ENCODE measurements at places on chromosomes 7 and 10.

GRCh38 chr7:139737221-139738100, 40.3 kb downstream of the HIPK2 start:
- DNase-seq: peak; percentile 31

DNA sequence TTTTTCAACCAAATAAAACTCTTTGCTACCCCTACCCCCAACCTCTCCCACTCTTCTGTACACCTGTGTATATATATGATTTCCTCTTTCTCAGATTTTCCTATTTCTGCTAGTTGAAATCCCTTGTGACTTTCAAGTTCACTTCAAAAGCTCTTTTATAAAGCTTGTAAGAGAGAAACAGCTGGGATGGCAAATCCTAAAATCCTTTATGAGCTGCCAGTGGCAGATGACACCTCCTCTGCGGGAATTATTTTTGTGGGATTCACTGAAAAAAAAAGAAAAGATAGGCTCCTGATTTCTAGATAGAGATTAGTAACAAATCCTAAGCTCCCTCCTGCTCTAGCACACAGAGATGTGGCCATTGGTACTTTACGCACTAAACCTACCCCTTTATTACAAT, 92.9 kb downstream of the AHR start:
- DNase-seq: no peak

GRCh38 chr7:105346138-105346537, 42.6 kb downstream of the SRPK2 start:
- DNase-seq: no peak

DNA sequence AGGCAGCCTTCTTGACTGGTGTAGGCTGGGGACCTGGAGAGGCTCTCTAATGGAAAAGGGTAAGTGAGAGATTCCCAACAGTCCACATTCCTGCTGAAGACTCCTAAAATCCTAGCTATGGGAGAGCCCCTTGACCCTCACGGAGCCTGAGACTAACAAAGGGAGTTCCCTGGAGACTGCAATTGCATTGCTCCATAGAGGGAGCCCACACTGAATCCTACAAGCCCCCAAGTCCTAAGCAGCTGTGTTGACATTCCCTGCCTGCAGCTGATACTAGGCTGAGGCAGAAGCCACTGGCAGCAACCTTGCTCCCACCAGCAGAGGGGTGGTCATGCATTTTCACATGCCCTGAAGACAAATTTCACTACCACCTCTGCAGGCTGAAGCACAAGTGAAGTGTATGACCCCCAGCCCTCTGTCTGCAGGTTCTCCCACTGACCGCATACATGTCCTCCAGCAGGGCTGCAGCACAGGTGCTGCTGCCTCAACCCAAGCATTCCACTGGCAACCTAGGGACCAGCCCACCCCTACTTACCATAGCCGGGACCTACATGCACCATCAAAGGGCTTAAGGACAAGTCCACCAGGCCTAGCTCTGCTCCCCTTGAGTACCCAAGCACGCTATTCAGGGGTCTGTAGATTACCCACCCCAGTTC, 130.3 kb upstream of the SLC13A1 start:
- DNase-seq: no peak

DNA sequence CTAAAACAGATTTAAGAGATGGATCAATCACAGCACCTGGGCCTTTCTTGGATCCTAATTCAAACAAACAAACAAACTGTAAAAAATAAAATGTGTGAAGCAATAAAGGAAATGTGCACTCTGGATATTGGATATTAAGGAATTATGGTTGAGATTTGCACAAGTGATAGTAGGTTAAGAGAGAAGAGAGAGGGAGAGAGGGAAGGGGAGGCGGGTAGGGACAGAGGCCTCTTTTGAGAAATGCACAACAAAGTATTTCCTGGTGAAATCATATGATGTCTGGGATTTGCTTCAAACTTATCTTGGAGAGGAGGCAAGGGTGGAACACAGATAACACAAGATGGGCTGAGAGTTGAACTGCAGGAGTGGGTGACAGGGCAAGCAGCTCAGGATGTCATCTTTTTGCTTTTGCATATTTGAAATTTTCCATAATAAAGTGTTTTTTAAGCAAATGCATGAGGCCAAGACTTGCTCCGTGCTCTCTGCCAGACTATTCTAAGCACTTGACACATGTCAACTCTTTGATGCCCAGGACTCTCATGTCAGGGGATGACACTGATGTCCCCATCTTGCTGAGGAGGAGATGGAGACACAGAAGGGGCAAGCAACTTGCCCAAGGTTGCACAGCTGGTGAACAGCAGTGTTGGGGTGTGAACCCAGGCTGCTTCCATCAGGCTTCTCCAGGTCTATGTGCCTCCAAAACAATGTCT, 9.1 kb upstream of the AEBP1 start:
- DNase-seq: no peak

DNA sequence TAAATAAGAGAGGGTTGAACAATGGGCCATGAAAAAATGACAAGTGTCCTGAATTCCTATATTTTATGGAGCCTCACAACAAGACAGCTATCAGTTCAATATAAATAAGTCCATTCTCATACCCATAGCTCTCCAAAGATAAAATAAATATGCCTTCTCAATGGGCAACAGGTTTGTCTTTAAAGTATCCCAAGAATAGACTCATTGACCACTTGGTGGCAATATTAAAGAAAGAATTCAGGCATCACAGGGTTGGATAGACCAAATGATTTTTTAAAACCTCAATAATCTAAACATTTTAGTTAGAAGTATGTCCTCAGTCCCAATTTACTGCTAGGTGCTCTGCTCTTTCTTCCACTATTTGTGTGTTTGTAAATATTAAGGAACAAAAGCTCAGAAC, 165.1 kb upstream of the WNT16 start:
- DNase-seq: no peak

- no peak for DNase-seq
Measured at GRCh38 chr10:20489961-20490360, 407.1 kb downstream of the NEBL start.

DNA sequence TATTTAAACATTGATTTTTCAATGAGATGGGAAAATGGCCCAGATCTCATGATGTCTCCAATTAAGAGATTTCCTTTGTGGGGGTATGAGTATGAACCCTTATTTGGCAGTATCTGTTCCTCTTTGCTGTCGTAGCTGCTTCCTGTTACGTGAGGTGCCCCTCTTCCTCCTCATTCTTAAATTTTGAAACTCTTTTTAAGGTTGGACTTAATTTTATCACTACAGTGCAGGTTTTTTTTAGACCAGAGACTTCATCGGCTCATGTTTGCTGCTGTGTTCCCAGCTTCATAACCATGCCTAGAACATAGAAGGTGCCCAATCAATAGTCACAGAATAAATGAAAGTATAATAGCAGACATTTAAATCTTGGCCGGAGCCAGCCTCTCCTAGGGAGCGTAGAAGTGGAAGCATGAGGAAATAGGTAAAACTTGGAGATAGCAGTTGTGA, 2.4 kb downstream of the MIOS start:
- no peak for DNase-seq

DNA sequence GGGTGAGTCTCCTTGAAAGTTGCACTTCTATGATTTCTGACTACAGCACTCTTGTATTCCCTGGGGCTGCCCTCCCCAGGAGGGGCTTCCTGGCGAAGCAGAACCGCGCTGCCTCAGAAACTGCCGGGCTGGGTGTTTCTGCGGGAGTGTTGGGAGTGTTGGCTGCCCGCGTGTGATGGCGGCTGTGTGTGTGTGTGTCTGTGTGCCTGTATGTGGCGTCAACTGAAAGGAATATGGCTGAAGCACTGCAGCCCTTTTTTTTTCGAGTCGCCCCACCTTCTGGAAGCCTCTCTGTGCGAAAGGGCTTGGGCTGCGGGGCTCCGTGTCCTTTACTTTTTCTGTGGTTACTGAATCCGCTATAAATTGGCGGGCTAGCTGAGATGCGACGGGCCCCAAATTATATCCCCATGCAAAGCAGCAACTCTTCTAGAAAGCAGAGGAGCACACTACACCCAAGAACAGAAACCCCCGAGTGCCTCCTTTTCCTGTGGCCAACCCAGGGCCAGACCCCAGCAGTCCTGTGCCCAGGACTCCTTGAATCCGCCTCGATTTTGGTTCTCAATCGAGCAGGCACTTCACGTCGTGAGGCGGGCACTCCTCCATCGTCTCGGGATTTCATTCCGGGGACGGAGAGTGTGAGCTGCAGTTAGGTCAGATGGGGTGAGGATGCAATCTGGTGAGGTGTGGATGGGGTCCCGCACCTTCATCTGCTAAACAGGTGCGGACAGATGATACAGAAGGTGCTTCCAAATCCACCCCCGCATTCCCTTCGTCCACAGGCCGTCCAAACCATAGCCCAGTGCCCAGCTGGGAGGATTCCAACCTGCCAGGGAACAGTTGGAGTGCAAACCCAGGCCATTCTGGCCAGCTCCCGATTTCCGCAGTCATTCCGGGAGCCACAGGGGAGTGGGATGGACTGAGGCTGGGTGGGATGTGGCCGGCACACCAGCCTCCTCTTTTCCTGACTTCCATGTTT, 22.5 kb upstream of the ZNF273 start:
- DNase-seq: no peak

GRCh38 chr10:14822879-14823755, 14.7 kb downstream of the CDNF start:
- peak; percentile 46 for DNase-seq

DNA sequence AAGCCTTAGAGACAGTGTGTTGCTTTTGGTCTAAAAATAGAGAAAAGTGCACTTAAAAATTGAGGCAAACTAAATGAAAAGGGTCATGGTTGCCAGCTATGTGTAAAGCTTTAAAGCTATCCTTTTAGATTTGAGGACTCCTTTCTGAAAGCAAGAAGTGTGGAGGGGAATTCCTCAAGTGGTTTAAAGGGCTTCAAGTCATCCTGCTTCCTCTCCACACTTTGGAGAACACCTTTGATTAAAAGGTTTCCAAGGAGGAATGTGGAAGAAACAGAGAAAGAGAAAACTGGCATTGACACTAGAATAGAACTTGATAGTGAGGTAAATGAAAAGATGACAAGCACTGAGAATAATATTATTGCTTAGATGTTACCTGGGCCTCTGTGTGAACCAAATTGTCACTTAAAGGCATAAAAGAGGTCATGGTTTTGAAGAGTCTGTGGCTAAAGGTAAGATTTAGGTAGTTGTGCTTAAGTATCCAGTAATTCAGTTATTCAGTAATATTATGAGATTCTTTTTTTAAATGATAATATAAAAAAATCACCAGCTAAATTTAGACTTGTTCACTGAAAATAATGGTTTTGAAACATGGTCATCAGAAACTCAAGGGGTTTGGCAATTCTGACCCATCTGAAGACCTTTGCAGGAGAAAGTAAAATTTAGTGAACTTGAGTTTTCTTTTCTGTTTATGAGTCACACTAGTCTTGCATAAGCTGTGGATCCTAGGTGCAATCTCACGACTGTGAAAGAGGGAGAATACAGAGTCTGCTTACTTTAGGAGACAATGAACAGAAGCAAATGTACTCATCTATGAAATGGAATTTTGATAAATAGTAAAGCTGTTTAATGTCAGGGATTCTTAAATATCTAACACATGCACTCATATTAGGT, 466.0 kb downstream of the KIF20B start:
- no peak for DNase-seq

- no peak for DNase-seq
Measured at GRCh38 chr10:24363070-24363469, 154.1 kb downstream of the KIAA1217 start.

GRCh38 chr7:135597926-135598305, 40.2 kb downstream of the NUP205 start:
- DNase-seq: no peak

DNA sequence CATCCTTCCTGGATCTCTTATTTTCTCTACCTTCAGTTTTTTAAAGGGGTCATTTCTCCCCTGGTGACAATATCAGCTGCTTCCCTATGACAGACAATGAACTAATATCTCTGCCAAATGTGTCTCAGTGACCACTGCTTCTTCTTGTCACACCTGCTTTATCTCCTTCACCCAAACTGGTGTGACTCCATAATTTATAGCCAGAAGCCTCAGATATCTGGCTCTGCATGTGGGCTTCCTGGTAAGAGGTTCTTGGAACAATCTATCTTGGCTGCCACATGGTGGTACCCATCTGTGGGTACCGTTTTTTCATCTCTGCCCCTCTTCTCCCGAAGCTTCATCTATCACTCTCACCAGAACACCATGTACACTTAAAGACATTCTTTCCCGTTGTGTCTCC, 37.0 kb downstream of the CPVL start:
- no peak for DNase-seq

- DNase-seq: peak; percentile 60
Measured at GRCh38 chr10:13271552-13272163, 28.2 kb downstream of the PHYH start.

- DNase-seq: no peak
Measured at GRCh38 chr7:1608318-1608717, 38.5 kb upstream of the PSMG3 start.

DNA sequence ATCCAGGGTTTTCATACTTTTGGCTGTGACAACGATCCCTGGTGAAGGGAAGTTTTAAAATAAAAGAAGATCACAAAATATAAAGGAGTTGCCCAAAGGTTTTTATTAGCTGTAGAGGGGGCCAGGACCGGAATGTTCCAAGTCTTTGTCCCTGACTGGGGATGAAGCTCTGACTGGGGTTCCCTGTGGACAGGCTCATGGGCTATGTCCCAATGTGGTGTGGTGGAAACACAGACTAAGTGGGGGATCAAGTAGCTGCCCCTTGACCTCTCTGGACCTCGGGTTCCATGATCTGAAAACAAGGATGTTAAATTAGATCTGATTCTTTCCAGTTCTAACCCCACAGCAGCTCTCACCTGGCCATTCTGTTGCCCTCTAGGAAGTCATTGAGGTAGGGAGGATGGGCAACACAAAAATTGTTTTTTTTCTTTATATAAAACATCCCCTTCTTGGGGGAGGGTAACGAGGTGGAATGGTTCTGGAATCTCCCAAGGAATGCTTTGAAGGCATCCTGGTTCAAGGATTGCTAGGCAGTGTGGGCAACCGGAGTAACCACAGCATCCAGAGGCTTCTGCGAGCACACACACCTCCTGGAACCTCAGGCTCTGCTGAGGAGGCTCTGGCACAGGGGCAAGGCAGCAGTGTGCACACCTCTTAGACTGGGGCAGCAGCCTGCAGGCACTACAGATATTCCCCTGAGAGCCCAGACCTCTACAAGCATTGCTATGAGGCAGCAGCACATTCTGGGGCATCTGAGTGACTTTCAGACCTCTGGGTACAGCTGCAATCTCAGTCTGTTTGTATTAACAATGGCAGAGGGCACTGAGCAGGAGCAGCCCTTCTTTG, 21.4 kb upstream of the CRYGN start:
- DNase-seq: no peak

DNA sequence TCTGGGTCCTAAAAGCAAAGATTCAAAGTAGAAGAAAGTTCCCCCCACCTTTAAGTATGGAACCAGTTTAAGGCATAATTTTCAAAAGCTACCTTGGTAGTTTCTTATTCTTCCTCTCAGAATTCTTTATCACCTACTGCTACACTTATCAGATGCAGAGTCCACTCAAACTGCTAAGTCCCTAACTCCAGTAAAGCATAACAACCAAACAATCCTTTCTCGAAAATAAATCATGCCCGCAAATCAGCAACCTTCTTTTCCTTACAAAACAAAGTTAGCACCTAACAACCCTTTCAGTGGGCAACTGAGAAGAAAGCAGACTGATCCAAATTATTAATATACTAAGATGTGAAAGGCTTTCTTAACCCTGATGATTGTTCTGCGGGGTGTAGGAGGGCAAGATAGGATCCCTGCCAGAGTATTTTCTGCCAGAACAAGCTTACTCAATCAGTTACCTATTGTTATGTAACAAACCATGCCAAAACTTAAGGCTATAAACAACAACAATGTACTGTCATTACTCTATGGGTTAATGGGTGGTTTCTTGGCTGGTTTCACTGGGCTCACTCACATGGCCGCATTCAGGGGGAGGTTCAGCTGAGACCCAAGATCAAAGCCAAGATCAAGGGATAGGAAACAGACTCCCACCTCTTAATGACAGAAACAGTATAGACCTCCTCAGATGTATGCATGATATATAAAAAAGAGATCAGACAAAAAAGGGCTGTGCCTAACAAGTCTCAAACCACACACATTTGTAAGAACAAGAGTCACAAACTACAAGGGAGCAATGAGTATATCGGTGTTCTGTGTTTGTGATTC, 42.0 kb downstream of the CCDC6 start:
- no peak for DNase-seq

All from activated CD4-positive, alpha-beta T cell treated with anti-CD3 and anti-CD28 coated beads, Interleukin-2, amount 50 U/mL, for 48 hours (primary cell).